ENCODE measurements at places on chromosomes 5 and 9.

DNA sequence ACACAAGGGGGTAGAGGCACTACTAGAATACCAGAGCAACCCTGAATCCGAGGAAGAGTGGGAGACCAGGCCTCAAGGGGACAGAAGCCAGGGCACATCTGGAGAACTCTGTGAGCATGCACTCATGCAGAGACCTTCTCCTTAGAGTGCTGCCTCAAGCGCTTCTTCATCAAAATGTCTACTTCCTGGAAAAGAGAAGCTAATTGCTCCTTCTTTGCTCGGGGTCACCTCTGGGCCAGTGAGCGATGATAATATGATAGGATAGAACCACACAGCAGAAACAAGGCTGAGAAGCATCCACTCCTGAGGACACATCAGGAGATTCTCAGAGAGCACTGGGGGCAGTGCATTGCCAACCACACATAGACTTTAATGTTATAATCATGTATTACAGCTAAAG is 23.7 kb upstream of the LMNB1 start:
- H3K4me1 ChIP-seq, result no peaks in the 10 kb centered on the region
- no peaks in the 10 kb centered on the region for H3K36me3 ChIP-seq
- DNase-seq, result no peak
- no peak overlapping the region for H3K27ac ChIP-seq
- H3K4me3 ChIP-seq, result no peak overlapping the region
- no peaks in the 10 kb centered on the region for H3K27me3 ChIP-seq

GRCh38 chr5:176902911-176903664 is 3.9 kb upstream of the HK3 start:
- H3K27ac ChIP-seq, result no peak overlapping the region
- H3K4me3 ChIP-seq, result no peak overlapping the region
- peaks cover 61% of the 10 kb centered on the region for H3K36me3 ChIP-seq

DNA sequence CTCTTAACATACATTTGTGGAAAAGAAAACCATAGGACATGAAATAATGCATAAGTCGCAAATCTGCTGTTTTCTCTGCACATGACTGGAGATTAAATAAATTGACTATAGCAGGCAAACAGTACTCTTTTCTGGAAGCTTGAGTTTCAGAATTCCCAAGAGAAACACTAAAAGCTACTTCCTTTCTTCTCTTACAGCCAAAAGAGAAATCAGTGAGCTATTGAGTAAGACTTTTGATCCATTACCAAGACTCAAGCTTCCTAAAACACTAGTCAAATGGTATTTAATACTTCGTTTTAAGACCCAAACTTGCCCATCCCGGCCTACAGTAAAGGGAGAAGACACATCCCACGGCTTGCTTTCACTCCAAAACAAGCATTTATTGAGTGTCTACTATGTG is 335.8 kb upstream of the PUM3 start:
- H3K27me3 ChIP-seq, result no peaks in the 10 kb centered on the region
- H3K4me1 ChIP-seq, result peaks cover 5% of the 10 kb centered on the region
- no peak overlapping the region for H3K27ac ChIP-seq
- H3K4me3 ChIP-seq, result no peak overlapping the region
- no peaks in the 10 kb centered on the region for H3K36me3 ChIP-seq
- no peak for DNase-seq

DNA sequence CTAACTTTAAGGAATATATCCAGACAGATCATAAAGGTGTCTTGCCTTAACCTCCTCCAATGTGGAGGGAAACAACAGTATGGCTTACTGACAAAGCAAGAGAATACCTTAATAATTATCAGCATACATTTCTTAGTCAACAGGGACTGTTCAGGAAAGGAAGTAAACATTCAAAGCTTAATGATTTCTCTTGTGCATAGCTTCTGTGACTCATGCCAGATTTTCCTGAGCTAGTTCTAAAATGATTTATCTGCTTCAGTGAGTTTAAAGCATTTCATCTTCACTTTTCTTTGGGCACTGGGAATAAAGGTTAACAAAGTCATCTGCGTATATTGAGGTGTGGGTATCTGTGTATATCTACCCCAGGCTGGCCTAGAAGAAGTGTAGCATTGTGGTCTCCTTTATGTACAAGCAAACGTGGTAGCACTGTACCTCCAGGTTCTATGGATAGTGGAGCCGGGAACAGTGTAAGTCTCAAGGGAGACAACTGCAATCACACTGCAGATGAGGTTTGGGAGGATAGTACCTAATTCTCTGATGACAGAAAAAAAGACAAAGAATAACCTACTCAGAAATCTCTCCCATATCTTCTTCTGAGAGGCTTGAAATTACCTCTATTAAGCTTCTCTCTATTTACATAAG is 284.1 kb downstream of the HCN1 start:
- H3K36me3 ChIP-seq, result no peaks in the 10 kb centered on the region
- no peak overlapping the region for H3K27ac ChIP-seq
- DNase-seq, result no peak
- no peaks in the 10 kb centered on the region for H3K27me3 ChIP-seq
- no peak overlapping the region for H3K4me3 ChIP-seq

DNA sequence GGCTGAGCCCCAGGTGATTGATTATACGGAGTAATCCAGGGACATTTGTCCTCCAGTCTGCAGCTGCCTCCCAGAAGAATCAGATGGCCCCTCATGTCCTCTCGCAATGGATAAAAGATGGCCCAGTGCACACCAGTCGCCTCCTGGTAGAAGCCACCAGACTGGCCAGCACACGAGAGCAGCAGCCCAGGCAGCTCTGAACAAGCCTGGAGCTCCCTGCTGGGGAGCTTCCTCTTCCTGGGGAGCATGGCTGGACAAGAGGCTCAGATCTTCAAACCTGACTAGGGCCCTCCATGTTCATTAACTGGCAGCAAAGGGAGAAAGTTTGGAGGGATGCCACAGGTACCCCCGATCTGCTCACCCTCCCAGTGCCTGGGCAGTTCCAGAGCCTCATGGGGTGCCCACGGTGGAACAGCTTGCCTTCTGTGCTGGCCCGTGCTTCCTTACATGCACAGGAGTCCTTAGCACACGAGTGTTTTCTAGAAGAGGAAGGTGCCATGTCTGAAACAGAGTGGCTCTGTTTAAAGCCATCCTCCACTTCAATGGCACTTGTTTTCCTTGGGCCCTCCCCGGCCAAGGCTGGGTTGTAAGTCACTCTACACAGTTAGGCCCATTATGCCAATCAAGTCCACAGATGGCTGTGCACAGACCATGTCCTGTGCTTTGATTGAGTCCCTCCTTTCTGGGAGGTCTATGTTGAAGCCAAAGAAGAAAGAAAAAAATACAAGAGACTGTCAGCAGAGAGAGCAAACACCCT is 75.6 kb downstream of the PRRT1B start:
- H3K4me3 ChIP-seq, result no peak overlapping the region
- no peak for DNase-seq
- no peaks in the 10 kb centered on the region for H3K27me3 ChIP-seq

DNA sequence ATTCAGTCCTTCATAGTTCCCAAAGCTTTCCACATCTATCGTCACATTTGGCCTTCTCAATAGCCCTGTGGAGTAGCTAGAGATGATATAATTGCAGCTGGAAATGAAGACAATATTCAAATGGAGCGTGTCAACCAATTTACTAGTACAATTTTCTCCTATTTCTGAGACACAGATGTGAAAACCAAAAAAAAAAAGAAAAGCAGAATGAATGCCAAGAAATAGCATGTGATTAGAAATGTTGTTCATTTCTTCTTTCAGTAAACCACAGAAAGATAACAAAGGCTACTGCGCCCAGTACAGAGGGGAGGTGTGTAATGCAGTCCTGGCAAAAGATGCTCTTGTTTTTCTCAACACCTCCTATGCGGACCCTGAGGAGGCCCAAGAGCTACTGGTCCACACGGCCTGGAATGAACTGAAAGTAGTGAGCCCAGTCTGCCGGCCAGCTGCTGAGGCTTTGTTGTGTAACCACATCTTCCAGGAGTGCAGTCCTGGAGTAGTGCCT is 99.0 kb downstream of the MUSK start:
- no peaks in the 10 kb centered on the region for H3K36me3 ChIP-seq
- peak; percentile 80 for DNase-seq
- no peak overlapping the region for H3K27ac ChIP-seq
- no peak overlapping the region for H3K4me3 ChIP-seq
- H3K27me3 ChIP-seq, result no peaks in the 10 kb centered on the region

GRCh38 chr9:99606957-99607356 is 214.7 kb upstream of the NR4A3 start:
- H3K36me3 ChIP-seq, result no peaks in the 10 kb centered on the region
- DNase-seq, result no peak
- no peak overlapping the region for H3K27ac ChIP-seq
- H3K4me1 ChIP-seq, result no peaks in the 10 kb centered on the region

GRCh38 chr9:84325347-84325973 is 15.1 kb downstream of the SLC28A3 start:
- no peak overlapping the region for H3K27ac ChIP-seq
- DNase-seq, result no peak
- no peaks in the 10 kb centered on the region for H3K36me3 ChIP-seq
- H3K27me3 ChIP-seq, result no peaks in the 10 kb centered on the region
- no peaks in the 10 kb centered on the region for H3K4me1 ChIP-seq

DNA sequence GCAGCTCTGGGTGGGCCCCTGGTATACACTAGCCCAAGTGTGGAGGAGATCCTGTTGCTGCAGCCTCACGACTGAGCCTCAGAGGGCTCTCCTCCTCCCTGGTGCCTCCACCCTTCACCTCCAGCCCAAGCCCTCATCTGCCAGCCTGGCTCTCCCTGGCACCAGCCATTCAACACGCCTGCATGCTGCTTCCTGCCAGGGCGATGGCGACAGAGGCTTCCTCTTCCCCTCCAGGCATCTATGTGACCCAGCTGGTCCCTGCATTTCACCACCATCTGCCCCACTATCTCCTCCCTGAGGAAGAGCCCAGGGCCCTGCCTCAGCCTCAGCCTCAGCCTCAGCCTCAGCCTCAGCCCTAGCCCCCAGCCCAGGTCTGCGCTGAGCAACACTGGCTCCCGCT is 54.8 kb upstream of the ANGPTL2 start:
- no peak overlapping the region for H3K4me3 ChIP-seq
- no peak overlapping the region for H3K27ac ChIP-seq
- H3K36me3 ChIP-seq, result no peaks in the 10 kb centered on the region
- DNase-seq, result no peak

- no peak overlapping the region for H3K27ac ChIP-seq
- H3K27me3 ChIP-seq, result no peaks in the 10 kb centered on the region
- no peaks in the 10 kb centered on the region for H3K4me1 ChIP-seq
- DNase-seq, result no peak
- H3K36me3 ChIP-seq, result no peaks in the 10 kb centered on the region
Observed at GRCh38 chr5:115098041-115098702, 71.5 kb downstream of the TRIM36 start.

DNA sequence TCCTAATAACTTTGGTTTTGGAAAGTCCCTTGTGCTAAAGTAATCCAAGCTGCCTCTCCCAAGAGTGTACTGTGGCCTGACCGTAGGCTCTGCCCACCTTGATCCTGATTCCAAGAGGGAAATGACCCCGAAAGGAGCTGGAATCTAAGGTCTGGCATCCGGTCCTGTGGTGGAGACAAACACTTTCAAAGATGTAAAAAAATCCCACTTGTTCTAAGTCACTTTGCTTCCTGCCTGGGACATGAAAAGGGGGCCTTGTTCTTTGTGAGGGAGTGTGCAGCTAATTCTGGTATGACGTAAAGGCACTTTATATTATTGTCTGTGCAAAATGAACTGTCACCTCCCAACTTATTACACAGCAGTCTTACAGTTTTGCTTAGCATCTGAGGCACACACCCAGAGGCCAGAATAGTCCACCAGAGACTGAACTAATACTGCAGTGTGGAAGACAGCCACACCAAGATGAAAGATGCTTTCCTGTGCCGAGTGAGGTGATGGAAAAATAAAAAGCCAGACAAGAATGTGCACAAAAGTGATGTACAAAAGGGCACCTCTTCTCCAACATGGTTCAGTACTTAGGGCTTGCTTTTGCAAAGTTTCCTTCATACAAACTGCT is 128.7 kb downstream of the SLC12A2 start:
- H3K36me3 ChIP-seq, result no peaks in the 10 kb centered on the region
- H3K27ac ChIP-seq, result no peak overlapping the region
- DNase-seq, result no peak
- no peaks in the 10 kb centered on the region for H3K27me3 ChIP-seq
- no peak overlapping the region for H3K4me3 ChIP-seq

GRCh38 chr9:120612218-120612617 is 32.3 kb upstream of the CDK5RAP2 start:
- H3K4me1 ChIP-seq, result no peaks in the 10 kb centered on the region
- no peaks in the 10 kb centered on the region for H3K27me3 ChIP-seq
- H3K27ac ChIP-seq, result no peak overlapping the region
- no peak overlapping the region for H3K4me3 ChIP-seq

GRCh38 chr9:127912882-127913281 is 4.0 kb downstream of the ST6GALNAC4 start:
- H3K4me3 ChIP-seq, result no peak overlapping the region
- no peaks in the 10 kb centered on the region for H3K36me3 ChIP-seq
- H3K27me3 ChIP-seq, result no peaks in the 10 kb centered on the region
- no peak for DNase-seq
- peaks cover 14% of the 10 kb centered on the region for H3K4me1 ChIP-seq

DNA sequence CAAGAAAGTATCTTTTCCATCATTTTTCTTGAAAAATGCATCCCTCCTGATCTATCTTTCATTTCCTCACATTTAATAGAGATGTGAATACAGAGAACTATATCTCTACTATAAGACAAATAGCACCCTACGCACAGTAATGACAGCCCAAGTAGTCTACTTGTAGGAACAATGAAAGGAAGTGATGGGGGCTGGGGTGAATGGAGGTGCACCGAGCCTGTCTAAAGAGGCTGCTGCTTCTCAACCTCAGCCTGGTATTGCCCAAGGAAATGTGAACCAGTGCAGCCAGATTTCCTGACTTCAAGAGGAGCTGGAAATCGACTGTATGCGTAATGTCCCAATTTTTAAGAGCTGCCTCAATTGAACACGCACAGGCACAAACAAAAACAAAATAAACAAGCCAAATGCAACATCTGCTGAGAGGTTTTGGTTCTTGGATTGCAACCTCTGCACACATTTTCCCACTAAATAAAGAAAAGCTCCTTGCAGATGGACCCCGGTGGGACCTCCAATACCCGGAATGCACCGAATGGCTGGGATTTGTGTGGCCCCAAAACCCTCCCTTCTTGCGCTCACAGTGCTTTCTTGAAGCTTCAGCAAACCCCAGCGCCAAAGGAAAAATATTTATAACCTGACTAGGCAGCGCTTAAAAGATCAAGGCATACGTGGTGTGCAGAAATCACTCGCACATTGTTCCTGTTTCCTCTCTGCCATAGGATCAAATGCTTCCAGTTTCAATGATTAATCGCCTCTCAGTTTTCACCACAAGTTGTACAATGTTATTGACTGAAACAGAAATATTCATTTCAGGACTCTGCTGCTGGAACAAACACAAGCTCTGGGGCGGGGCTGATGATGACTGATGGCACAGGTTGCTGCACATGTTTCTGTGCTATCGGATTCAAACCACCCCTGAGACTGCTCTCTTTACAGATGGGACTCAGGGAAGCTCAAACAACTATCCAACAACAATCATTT is 68.3 kb downstream of the KCNIP1 start:
- no peak overlapping the region for H3K4me3 ChIP-seq
- no peaks in the 10 kb centered on the region for H3K27me3 ChIP-seq
- no peak overlapping the region for H3K27ac ChIP-seq
- no peaks in the 10 kb centered on the region for H3K36me3 ChIP-seq
